ENCODE measurements at places on chromosomes 1 and 21. TPM values are rescaled to one million over a fixed set of nuclear protein-coding genes. Genes with fewer than 3 reads are reported as not detected.

Gene SIM2
- not detected for total RNA-seq

Gene GRIK1
- total RNA-seq, result not detected

Gene FCGR1A
- 2.6 TPM for total RNA-seq

Gene EVA1B
- total RNA-seq, result 1.5 TPM

Gene TIPRL
- total RNA-seq, result 30.1 TPM

Gene SELENBP1
- 914 TPM for total RNA-seq

Gene PPP1R8
- total RNA-seq, result 33.7 TPM

Gene S100A8
- 3.4 TPM for total RNA-seq

Gene FCGR3A
- 19.8 TPM for total RNA-seq

Gene CDA
- 60.9 TPM for total RNA-seq

Gene FAM72D
- total RNA-seq, result 1.1 TPM

Gene SLC45A3
- total RNA-seq, result 13.7 TPM

Gene FBXO2
- total RNA-seq, result 8.6 TPM

- DNase-seq, result no peak
Measured at GRCh38 chr1:224510880-224511645, 76.5 kb upstream of the WDR26 start.

- DNase-seq, result no peak
Measured at GRCh38 chr21:27569091-27569490, 602.2 kb upstream of the ADAMTS5 start.

GRCh38 chr1:76098845-76099244 is 24.3 kb downstream of the ST6GALNAC3 start:
- no peak for DNase-seq

- DNase-seq, result peak; percentile 76
Measured at GRCh38 chr1:32695098-32695904, 7.3 kb downstream of the SYNC start.

GRCh38 chr1:219938706-219939105 is 10.3 kb upstream of the SLC30A10 start:
- DNase-seq, result no peak

GRCh38 chr1:2982615-2983318 is 38.5 kb upstream of the ACTRT2 start:
- no peak for DNase-seq

DNA sequence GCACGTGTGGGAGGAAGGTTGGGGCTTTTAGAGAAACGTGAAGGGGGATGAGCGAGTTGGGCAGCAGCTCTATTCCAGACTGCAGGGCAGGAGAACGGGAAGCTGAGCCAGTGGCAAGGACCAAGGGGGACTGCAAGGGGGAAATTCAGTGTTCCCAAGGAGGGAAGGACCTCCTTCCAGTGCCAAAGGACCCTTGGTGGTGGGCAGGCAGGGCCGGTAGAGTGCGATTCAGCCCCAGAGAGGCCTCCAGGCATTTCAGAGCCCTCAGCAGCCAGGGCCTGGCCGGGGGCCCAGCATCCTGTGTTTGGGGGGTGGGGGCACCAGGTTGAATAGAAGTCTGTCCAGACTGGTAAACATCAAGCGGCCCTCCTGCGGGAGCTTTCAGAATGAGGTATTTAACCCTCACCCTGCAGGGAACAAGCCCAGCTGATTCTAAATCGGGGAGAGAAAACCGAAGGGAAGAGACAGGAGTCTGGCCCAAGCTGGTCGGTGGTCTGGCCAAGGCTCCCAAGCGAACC is 2.3 kb downstream of the COL9A2 start:
- no peak for DNase-seq

DNA sequence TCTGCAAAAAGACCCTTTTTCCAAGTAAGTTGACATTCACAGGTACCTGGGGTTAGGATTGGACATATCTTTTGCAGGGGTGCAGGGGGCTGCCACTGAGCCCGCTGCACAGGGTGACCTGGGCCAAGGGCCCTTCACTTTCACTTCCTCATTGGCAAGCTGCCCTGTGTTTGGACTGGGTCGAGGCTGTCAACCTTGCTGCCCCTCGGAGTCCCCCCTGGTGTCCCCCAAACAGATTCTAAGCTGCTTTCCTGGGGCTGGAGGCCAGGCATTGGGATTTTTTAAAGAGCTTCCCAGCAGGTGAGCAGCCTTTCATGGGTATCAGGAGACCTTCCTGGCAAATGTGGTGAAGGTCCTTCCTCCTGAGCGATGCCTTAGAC is 7.9 kb upstream of the UMODL1 start:
- DNase-seq, result peak; percentile 69

DNA sequence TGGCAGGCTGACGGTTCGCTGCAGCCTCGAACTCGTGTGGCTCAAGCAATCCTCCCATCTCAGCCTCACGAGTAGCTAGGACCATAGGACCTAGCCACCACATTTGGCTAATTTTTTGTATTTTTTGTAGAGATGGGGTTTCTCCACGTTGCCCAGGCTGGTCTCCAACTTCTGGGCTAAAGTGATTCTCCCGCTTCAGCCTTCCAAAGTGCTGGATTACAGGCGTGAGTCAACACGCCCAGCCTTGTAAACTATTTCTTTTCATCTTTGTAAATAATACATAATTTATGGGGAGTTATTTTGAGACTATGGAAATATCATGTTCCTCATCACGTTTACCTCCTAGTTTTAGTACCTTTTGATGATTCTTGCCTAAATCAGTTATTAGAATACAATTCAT is 906 bp upstream of the FBXO28 start:
- no peak for DNase-seq

GRCh38 chr1:8937701-8938100 is 8.0 kb upstream of the CA6 start:
- no peak for DNase-seq

DNA sequence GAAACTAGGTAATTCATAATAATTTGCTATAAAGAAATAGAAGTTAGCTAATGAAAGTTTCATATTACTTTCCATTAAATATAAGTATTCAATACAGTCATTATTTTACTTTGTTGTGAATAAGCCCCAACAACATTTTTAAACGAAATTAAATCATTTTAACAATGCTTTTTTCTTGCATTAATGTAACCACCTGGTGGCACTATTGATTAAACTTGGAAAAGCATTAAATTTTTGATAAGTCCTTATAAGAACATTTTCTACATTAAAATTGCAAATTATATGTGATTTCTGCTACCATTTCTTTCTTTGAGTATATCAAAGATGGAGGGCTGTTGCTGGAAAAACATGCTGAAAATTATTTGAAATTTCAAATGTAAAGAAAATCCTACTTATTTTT is 918.8 kb upstream of the TMPRSS15 start:
- DNase-seq, result no peak

GRCh38 chr1:244011271-244011670 is 39.8 kb upstream of the ZBTB18 start:
- DNase-seq, result no peak

DNA sequence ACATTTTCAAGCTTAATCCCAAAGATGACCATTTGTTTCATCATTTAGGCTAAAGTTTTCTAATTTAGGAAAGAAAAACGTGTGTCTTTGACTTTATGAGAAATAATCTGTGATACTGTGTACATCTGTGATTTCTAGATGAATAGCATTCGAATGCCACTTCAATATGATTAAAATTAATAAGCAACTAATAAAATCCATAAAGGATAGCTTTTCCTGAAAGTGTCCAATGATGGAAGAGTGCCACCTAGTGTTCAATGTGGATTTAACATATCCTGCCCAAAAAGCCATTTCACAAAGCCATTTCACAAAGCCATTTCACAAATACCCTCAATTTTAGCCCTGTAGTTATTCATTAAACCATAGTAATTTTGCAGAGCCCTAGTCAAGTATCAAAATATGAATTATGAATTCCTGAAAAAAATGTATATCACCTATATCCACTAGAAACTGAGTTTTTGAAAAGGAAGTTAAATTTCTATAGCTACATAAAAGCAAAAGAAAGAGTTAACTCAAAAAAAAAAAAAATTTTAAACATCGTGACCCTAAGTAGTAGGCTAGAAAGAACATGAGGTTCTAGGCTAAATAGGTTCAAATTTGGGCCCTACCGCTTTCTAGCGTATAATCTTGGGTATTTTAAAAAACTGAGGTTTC is 19.1 kb downstream of the NME7 start:
- DNase-seq, result no peak

GRCh38 chr1:38222891-38223290 is 176.3 kb upstream of the POU3F1 start:
- DNase-seq, result no peak

DNA sequence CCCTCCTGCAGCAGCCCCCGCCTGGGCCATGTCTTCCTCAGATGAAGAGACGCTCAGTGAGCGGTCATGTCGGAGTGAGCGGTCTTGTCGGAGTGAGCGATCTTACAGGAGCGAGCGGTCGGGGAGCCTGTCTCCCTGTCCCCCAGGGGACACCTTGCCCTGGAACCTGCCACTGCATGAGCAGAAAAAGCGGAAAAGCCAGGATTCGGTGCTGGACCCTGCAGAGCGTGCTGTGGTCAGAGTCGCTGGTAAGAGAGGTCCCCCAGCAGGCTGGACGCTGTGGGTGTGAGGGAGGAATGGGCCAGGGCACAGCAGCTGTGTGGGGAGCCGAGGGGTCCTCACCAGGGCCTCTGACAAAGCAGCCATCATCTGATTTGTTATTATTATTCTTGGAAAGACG is 58.0 kb downstream of the NDUFS5 start:
- no peak for DNase-seq

GRCh38 chr21:41564871-41565274 is 56.9 kb upstream of the TMPRSS2 start:
- DNase-seq, result no peak

- no peak for DNase-seq
Measured at GRCh38 chr1:29323636-29324035, 87.3 kb downstream of the PTPRU start.

DNA sequence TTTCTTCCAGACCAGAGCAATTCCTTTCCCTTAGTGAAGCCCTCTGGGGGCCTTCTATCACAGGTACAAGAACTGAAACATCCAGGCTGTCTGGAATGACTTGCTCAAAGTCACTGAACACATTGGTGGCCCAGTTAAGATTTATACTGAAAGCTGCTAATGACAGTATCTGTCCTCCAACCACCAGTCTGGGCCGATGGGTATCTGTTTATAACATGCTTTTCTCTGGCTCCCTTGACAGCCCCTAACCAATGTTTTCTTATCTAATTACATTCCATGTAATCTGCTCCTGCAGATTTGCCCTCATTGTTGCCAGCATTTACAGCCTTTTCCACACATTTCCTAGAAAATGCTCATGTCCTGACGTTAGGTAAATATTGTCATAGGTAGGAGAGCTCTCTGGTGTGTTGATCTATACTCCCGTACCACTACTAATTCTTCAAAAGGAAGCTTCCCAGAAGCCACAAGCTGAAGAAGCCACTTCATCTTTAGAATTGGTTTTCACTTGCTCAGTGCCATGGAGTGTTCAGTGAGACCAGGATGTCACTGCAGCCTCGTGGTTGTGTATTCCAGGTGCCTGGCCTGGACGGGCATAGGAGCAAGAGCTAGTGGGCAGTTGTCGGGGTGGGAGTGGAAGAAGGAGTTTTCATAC is 163.9 kb downstream of the TSEN15 start:
- no peak for DNase-seq

DNA sequence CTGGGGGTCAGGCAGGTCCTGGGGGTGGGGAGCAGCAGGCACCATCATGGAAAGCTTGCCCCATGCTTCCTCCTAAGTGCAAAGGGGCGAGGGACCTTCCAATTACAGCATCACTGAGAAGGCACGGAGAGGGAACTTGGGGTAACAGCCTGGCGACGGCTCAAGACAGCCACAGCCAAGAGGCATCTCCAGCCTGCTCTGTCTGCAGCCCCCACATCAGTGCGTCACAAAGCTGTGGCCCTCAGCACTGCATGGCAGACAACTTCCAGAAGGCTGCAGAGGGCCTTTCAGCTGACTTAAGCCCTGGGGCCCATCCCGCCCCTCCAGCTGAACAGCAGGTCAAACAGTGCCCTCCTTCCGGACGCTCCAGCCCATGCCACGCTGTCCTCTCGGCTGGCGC is 13.2 kb upstream of the GPR153 start:
- DNase-seq, result no peak

GRCh38 chr1:17233675-17234320 is 15.1 kb upstream of the PADI3 start:
- DNase-seq, result peak; percentile 90

DNA sequence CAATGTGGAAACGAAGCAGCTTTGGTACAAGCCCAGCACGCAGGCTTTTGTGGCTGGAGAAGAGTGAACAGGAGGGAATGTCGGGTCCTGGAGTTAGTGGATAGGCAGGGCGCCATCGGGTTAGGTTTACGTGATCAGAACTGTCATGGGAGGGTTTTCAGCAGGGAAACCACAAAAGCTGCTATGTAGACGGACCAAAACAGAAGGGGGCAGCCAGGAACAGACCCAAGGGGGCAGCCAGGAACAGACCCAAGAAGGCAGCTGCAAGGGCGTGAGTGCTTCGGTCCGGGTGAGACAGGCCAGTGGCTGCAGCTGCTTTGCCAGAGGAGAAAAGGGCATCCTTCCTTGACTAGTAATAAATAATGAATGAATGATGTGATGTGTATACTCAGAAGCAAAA is 77.5 kb upstream of the KIF1B start:
- DNase-seq, result no peak

GRCh38 chr21:38269576-38269936 is 12.8 kb downstream of the KCNJ15 start:
- DNase-seq, result no peak

GRCh38 chr1:82464362-82465001 is 663.7 kb downstream of the ADGRL2 start:
- no peak for DNase-seq

DNA sequence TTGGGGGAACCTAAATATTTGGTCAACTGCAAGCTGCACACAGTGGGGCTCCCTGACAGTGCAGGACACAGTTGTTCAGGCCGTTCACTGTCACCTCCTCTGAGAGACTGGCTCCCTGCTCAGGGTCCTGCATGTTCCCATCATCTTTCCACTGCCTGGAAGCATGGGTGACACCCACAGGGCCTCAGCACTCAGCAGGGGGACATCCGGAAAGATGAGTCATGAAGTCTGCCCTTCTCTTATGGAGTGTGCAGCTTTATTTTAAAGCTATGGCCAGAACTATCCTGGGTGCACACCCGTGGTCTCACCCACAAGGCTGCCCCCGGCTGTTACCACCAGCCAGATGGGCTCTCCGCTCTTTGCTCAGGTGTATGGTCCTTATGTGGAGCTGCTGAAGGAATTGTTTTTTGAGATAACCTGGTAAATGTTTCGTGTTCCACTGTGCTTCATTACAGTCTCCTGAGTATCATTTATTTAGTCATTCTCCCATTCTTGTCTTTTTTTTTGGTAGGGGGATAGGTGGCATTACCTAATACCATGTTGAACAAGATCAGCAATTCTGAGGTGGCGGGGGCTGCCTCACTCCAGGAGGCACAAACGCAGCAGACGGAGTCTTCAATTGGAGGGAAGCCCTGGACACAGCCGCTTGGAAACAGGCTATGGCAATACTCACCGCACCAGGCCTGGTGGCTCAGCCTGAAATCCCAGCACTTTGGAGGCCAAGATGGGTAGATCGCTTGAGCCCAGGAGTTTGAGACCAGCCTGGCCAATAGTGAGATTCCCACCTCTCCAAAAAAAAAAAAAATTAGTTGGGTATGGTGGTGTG is 14.3 kb downstream of the TRIM11 start:
- DNase-seq, result no peak

- DNase-seq, result no peak
Measured at GRCh38 chr1:103109311-103109920, 1.1 kb upstream of the COL11A1 start.

Measured in mucosa of descending colon (tissue), 3 donors.